ENCODE measurements at places on chromosomes 13 and 19. TPM values are rescaled to one million over a fixed set of nuclear protein-coding genes. Genes with fewer than 3 reads are reported as not detected.

- DNase-seq = no peak
Measured at GRCh38 chr19:28633319-28634018, 579.5 kb downstream of the UQCRFS1 start.

CCDC124 gene
- total RNA-seq = 33.0 TPM

GRCh38 chr19:42140125-42140754 lies 8.0 kb upstream of the POU2F2 start:
- DNase-seq = no peak

GRCh38 chr19:12956446-12957388 lies at the start of gene GADD45GIP1:
Gene GADD45GIP1, minus strand, starts transcription at chr19:12957223. Its CDS starts 11 bp downstream, at chr19:12957212.
- peak; percentile 79 for DNase-seq

- no peak for DNase-seq
Measured at GRCh38 chr13:29452773-29453616, 142.5 kb downstream of the SLC7A1 start.

KCNN4 gene
- total RNA-seq = 31.5 TPM

DNA sequence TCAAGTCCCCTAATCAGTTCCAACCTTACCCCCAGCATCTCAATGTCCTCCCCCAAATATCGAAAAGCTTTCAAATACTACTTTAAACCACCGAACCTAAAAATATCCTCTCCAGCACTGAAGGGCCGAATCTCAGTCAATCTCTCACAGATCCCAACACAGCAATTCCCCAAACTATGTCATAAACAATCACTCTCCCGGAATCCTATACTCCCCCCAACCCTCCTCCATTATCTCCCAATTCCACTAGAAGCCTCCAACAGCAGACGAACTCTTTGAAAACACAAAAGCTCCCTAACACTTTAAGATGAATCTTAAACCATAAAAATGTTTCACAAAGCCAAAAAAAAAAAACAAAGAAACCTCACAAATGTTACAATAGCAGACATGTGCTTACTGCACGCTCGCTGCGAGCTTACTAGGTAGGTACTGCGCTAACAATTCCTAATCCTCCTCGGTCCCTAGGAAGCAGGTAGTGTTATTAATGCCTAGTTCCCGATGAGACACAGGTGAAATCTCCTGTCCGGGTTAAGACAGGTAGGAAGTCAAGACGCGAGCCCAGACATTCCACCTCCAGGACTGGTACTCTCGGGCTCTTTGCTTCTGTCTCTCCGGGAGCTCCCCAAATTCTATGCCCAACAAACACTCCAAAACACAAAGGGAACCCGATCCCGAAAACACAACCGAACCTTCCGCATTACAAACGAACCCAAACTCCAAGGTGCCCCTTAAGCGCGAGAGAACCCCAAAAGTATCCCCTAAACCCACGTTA lies 14.2 kb downstream of the FBXO46 start:
- DNase-seq = peak; percentile 57

DNA sequence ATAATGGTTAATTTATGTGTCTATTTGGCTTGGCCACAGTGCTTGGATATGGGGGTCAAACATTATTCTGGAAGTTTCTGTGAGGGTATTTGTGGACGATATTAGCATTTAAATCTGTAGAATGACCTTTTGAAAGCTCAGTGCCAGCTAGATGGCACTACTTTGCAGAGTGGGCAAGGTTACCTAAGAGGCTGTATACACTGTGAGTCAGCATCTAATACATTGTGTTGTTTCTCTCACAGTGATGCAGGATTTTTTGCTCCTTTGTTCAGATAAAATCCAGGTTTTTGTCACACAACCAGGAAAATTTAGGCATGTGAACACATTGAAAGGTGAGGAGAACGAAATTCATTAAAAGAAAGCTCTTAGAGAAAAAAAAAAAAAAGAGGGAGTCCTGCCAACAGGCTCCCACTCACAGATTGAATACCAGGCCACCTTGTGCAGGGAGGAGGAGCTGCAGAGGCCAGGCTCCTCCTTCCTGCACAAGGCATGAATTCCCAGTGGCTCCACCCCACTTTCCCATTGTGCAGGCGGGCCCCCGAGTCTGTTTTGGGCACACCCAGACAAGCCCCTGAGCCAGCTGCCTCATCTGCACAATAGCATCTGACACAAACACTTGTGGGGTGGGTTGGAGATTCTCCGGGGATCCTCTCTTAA lies 551.0 kb upstream of the ATXN8OS start:
- no peak for DNase-seq

DNA sequence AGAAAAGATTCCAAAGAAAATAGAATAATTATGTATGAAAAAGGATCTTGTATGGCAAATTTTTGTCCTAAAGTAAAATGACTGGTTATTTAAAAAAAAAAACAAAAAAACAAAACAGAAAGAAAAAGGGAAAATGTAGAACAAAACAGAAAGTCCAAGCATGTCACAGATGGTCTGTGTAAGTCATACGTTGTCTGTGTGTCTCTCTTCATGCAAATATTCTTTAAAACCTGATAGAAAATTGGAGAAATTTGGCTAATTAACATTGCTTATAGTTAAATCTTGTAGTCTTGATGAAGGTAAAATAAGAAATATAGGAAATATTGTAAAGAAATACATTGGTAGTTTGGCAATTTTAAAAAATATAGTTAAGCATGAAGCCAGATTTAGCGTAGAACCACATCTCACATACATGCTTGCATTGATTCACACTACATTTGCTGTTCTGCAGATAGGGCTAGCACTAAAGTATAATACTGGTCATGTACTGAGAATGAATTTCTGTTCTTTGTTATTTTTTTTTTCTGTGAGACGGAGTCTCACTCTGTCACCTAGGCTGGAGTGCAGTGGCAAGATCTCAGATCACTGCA lies 58.4 kb downstream of the SPRYD7 start:
- no peak for DNase-seq

ZNF45 gene
- total RNA-seq = 18.2 TPM
